Hematopoietic multipotent progenitor cell treated with erythropoietin and hydrocortisone succinate and interleukin-3 and kit ligand, for 6 days (in vitro differentiated cells): ENCODE measurements at places on chromosomes 4 and X.

GRCh38 chr4:26130841-26131432 is 189.9 kb upstream of the RBPJ start:
- DNase-seq, result no peak

GRCh38 chrX:119041175-119041574 is 31.6 kb upstream of the CT47C1 start:
- no peak for DNase-seq

DNA sequence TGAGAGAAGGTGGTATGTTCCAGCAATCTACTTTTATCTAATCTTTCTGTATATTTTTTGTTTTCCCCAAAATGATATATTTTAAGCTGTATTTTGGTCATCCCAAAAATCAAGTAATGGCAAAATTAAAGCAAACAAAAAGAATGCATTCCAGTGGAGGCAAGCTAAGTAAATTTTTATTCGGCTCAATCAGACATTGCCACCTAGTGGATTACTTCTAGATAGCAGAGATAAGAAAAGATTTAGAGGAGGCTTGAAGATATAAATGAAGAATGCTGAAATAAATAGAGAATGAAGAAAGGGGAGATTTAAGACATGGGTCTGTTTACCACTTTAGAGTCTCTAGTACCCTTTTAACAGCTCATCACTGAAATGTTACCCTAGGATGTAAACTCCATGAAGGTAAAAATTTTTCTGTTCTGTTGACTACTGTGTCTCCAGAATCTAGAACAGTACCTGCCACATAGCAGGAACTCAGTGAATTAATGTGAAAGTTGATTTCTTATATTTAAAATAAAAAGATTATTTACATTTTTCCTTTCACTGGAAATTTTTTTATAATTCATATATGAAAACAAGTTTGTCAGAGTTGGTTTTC is 110.9 kb upstream of the ANK2 start:
- DNase-seq, result peak; percentile 50

- no peak for DNase-seq
Observed at GRCh38 chrX:9258421-9259104, 206.3 kb upstream of the TBL1X start.

DNA sequence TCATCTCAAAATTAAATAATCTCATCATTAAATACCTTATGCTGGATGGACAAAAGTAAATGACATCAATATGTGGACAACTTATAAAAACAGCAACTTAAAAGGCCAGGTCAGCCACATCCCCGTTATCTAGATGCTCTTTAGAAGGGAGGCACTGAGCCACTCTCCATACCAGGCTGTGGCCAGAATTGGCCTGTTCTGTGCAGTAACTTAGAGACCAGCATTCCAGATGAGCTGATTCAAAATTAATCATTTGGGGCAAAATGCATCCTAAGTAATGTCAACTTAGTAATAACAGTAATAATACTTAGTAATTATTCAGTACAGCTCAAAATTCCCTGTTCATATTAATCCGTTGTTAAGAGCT is 373.6 kb downstream of the FBXW7 start:
- no peak for DNase-seq

- peak; percentile 91 for DNase-seq
Observed at GRCh38 chrX:2679534-2680485, 11.3 kb upstream of the CD99 start.

DNA sequence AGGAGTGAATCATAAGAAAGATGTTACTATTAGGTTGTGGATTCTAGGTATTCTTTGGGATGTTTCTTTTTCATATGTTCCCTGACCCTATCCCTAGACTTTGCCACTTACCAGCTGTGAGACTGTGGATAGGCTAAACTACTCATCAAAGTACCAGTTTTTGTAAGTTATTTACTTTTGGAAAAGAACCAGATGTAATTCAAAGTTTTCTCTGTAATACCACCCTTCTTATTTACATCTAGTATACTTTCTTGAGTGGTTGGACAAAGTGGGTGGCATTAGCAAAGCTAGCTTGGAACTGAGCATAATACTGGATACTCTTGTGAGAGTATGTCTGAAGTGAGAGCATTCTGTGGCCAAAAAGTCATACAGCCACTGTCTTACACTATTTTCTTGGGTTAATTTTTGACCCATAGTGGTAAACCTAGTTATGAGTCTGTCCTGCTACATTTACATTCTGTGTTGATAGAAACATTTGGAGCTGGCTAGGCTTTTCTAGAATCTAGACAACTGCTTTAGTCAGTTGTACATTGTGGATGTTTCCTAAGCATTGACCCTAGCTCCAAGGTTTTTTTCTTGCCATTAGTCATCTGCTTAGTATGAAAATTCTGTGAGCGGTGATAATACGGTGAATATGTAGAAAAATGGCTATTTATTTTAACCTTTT is 41.7 kb downstream of the KDM6A start:
- DNase-seq, result peak; percentile 10

- no peak for DNase-seq
Observed at GRCh38 chr4:173254646-173255045, 79.5 kb downstream of the HMGB2 start.

- no peak for DNase-seq
Observed at GRCh38 chr4:153337686-153338085, 6.8 kb upstream of the MND1 start.

- peak; percentile 55 for DNase-seq
Observed at GRCh38 chr4:7043284-7044136, at the start of gene TADA2B. Gene TADA2B (plus strand): TSS chr4:7043372. CDS start chr4:7043580, 208 bp downstream.

GRCh38 chr4:6024313-6024960 is 6.2 kb upstream of the C4orf50 start:
- no peak for DNase-seq

- DNase-seq, result no peak
Observed at GRCh38 chr4:82618103-82618720, 56.4 kb upstream of the TMEM150C start.

GRCh38 chr4:3442959-3443749 is 1.4 kb downstream of the HGFAC start:
- peak; percentile 70 for DNase-seq

GRCh38 chr4:121353213-121353612 is 27.6 kb downstream of the QRFPR start:
- peak; percentile 52 for DNase-seq

DNA sequence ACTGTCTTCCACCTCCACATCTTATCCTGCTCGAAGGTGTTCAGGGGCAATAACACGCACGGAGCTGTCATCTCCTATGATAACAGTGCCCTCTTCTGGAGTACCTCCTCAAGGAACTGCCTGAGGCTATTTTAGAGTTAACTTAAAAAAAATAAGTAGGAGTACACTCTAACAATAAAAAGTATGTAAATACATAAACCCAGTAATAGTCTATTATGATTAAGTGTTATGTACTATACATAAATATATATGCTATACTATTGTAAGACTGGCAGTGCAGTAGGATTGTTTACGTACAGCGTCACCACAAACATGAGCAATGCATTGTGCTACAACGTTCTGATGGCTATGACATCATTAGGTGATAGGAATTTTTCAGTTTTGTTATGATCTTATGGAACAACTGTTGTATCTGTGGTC is 34.5 kb upstream of the TLR2 start:
- DNase-seq, result peak; percentile 56

GRCh38 chrX:71181558-71181909 is 36.9 kb downstream of the NLGN3 start:
- peak; percentile 58 for DNase-seq

DNA sequence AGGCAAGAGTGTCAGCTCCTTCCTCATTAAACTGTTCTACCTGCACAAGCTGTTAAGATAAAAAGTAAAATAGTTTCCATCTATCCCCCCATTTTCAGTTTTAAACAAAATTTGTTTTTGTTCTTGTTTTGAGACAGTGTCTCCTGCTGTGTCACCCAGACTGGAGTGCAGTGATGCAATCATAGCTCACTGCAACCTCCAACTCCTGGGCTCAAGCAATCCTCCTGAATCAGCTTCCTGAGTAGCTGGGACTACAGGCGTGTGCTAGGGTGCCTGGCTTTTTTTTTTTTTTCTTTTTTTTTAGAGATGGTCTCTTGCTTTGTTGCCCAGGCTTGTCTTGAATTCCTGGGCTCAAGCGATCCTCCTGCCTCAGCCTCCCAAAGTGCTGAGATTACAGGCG is 105.4 kb downstream of the HS6ST2 start:
- no peak for DNase-seq

DNA sequence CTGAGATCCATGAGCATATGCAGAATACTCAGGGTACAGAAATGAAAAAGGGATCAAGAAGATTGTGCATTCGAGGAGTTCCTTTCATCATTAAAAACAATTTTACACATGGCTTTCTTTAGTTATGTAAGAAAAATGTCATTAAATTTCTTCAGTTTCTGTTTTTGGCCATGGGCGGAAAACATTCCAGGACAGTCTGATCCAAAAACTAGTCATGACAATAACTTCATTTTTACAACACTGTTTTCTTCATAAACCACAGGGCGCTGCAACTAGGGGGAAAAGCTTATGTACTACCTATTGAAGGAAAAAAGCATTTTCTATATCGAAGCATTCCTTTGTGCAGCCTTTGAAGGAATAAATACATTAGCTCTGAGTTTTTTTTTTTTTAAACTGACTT is 28.2 kb downstream of the IL13RA1 start:
- no peak for DNase-seq

GRCh38 chr4:105837037-105837436 is 58.2 kb upstream of the NPNT start:
- no peak for DNase-seq

DNA sequence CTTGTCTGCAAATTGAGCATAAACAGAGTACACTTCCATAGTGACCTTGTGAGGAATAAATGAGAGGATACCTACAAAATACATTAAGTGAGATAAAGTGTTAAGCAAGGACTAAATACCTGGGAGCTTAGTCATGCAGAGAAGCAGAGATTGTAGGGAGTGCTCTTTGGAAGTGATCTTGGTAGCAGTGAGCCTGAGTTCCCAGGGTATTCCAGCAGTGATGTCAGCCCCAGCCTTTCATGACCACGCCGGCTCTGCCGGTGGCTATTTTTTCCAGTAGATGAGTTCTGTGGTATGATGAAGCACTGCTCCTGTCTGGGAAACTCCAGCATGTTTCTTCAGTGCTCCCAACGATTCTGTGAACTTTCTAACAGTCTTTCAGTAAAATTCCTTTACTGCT is 391.5 kb upstream of the IGFBP7 start:
- DNase-seq, result no peak

GRCh38 chr4:153521999-153522801 is 56.0 kb downstream of the TMEM131L start:
- DNase-seq, result no peak

DNA sequence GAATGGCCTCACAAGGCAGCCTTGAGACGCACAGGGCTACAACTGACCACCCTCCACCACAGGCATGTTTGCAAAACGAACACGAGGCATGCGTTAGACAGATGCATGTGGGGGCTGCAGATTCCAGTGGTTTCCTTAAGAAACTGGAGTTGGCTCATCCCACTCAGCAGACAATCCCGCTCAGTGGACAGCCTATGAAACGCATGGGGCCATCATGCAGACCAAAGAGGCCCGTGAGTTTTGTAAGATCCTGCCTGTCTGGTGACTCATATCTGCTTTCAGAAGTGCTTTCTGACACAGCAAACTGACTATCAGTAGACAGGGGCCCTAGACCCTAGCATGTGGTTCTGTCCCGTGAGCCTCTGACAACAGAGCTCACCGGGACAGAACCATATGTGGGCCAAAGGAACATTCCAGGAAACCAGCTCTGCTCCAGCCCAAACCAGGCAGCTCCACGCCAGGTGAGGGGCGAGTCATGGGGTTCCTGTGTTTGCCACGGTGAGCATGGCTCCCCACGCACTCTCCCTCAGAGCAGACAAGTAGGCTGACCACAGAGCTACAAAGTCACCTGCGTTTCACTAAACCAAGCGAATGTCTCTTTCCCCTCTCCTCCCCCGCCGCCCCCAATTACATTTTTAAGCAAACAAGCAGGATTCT is 74.4 kb downstream of the MTMR1 start:
- peak; percentile 2 for DNase-seq

GRCh38 chr4:111689214-111689613 is 456.0 kb upstream of the FAM241A start:
- no peak for DNase-seq

- DNase-seq, result no peak
Observed at GRCh38 chr4:42750856-42751255, 94.0 kb upstream of the ATP8A1 start.

GRCh38 chr4:42262701-42263490 is 110.4 kb upstream of the BEND4 start:
- DNase-seq, result no peak

DNA sequence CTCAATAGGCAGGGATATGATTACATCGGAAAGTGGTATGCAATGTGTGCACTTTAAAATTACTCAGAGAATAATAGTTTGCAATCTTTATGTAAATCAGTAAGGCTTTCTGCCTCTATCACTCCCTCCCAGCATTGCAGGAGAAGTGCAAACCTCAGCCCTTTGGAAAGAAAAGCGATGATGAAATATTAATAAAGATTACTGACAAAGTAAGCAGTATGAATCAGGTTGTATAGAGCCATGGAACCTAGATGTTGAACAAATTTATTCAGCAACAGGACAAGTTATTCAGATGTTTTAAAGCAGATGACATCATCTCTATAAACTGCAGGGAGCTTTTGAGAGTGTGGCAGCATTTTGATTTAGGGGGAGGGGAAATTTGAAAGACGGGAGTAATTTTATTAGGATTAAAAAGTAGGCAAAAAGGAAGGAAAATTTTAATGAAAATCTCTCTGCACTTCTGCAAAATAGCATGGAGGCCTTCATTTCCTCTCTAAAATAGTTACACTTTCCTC is 631.7 kb upstream of the GRIA3 start:
- no peak for DNase-seq

GRCh38 chr4:70741867-70742658 is 20.3 kb downstream of the RUFY3 start:
- no peak for DNase-seq

DNA sequence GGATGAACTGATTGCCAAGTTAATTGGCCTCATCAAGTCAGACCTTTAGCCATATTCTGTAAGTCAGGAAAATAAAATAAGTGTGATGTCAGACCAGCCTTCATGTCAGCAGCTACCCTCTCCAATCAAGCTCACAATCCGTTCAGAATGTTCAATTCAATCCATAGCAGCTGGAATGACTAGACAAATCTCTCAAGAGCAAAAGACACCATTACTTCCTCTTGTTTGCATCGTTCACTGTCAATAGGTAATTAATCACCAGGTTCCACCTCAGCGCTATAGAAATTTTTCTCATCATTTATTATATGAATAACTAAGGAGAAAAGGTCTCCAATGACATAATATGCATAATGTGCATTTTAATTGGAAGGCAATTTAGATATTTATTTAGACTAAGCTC is 321.0 kb upstream of the GRIA3 start:
- DNase-seq, result no peak

GRCh38 chrX:68665502-68665901 is 18.0 kb downstream of the STARD8 start:
- DNase-seq, result no peak

DNA sequence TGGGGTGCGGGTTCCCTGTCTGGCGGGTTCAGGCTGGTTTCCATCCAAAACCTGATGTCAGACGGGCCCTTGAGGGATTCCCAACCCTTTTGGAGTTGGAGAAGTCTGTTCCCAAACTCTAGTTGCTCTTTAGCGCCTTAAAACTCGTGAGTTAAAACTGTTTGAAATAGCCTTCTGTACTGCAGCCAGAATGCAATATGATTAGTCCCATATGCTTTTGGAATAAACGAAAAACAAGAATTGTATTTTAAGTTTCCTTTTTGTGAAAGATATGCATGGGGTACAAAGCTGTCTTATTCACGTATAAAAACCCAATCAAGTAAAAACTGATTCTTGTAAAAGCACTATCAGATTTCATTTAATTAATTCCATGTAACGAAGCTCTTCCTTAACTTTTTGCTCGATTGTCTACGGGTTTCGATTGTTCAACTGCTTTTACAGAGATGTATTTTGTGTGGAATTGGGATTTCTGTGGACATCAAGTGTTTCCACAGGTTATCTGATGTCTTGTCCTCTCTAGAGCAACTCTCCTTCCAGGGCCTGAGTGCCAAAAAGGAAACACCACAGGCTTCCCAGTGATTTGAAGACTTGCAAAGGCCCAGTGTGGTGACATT is 49.5 kb downstream of the CLDN34 start:
- no peak for DNase-seq
